Breast epithelium (tissue), 4 donors: ENCODE measurements at places on chromosomes 1 and 21. TPM values are rescaled to one million over a fixed set of nuclear protein-coding genes. Genes with fewer than 3 reads are reported as not detected.

Gene TNFRSF4
- total RNA-seq: 2.3 TPM

Gene GUCA2B
- not detected for total RNA-seq

Gene NHLH2
- total RNA-seq: not detected

Gene LCK
- total RNA-seq: 2.9 TPM

Gene H6PD
- total RNA-seq: 46.4 TPM

Gene CHIT1
- total RNA-seq: not detected

Gene RGS2
- total RNA-seq: 45.9 TPM

Gene MYOG
- total RNA-seq: not detected

Gene FAM151A
- total RNA-seq: 0.33 TPM

Gene SYT2
- total RNA-seq: under 0.01 TPM

Gene GSTM5
- 4.6 TPM for total RNA-seq

Gene RXRG
- total RNA-seq: not detected

Gene SLC22A15
- 5.6 TPM for total RNA-seq

Gene ZNF697
- 7.0 TPM for total RNA-seq

Gene CHAF1B
- total RNA-seq: 2.8 TPM

Gene CDC42
- total RNA-seq: 192 TPM

Gene ACTRT2
- total RNA-seq: not detected

Gene DNASE2B
- total RNA-seq: 1.3 TPM

Gene RUNX3
- 5.6 TPM for total RNA-seq

Gene SIK1
- 16.2 TPM for total RNA-seq

Gene SMAP2
- total RNA-seq: 33.1 TPM

Gene CLDN14
- total RNA-seq: not detected
